ENCODE measurements at places on chromosomes 2 and 18.

GRCh38 chr2:23696752-23697045 lies 230.2 kb downstream of the ATAD2B start:
- DNase-seq: no peak

DNA sequence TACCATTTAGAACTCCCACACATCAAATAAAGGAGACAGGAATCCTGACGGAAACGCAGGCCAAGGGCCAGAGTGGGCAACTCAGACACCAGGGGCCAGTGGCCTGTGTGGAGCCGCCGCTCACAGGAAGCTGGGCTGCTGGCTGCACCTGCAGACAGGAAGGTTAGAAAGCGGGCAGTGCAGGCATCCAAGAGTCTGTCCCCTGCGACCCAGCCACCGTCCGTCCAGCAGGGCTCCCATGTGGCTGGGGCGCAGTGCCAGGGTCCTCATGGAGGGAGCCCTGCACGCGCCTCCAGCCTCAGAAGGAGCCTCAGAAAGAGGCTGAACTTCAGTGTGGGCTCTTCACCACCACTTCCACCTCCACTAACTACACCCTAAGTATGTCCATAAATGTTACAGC lies 2.5 kb upstream of the ANO7 start:
- no peak for DNase-seq

DNA sequence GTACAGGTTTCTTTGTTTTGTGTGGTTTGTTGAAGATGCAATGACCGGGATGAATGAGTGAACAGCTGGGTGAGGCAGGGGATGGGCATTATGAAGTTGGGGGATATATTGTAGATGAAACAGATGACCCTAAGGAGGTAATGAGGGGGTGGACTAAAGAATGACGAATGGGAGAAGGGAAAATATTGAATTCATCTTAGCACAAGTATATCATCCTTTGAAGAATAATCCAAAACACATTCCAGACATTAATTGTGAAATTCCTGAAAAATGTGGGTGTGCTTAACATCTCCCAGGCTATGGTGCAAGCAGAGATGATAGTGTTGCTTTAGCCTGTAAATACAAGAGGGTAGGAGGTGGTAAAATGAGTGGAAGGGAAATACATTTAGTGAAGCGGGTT lies 5.8 kb downstream of the CRIM1 start:
- DNase-seq: no peak

DNA sequence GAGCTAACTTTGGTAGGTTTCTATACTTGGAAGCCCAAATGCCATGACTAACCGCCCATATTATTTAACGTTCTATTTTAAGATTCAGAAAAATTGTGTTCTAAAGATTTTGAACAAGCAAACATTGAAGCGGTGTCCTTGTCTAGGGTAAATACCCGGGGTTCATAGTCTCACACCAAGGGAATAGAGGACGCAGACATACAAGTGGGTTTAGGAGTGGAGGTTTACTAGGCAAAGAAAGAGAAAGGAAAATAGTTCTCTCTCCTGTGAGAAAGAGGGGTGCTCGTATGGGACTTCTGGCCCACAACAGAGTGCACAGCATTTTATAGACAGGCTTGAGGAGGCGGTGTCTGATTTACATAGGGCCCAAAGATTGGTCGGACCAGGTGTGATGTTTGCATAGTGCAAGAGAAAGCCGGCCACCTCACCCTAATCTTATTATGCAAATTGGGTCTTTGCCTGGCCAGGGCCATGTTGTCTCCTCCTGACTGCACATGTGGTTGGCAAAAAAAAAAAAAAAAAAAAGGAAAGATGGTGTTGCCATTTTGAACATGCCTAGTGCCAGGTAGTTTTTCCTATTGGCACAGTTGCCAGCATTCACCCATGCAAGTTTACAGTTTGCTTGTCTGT lies 1062.6 kb downstream of the LRP1B start:
- no peak for DNase-seq

All from frontal cortex (tissue), 4 donors.